ENCODE measurements at places on chromosomes 5 and 9.
A peak's percentile ranks its signal among the peaks of the same experiment; 100 is the strongest.

DNA sequence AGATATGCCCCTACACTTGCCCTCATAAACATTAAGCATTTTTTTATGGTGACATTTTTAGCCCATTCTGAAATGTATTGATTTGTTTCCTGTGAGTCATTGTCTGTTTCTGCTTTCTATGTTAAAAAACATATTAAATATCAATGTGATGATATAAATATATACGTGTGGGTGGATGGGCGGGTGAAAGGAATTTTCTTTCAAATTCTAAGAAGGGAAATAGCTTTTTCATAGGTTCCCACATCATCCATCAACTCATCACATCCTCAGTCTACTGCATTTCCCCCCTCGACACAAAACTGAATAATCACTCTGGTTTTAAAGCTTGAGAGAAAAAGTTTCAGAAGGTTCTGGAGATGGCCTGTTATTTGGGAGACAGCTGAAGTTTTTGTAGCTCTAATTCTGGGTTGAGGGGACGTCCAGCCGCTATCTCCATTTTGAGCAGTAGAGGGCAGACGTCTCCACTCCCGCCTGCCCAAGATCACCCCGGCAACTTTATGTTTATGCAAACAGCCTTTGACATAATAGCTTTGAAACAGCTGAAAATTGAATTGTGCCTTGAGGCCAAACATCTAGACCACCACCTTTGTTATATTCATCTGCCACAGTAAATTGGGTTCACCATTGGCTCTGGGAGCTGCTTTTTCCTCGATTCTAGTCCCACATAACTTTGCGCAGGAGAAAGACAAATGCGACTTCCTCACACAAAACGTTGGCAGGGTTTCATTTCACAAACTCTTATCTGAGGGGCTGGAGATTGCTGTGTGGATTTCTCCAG is 216.2 kb upstream of the CLINT1 start:
- DNase-seq, result peak; percentile 91

- no peak for DNase-seq
Measured at GRCh38 chr5:87129046-87129445, 138.6 kb upstream of the RASA1 start.

GRCh38 chr9:4781408-4781807 is 11.3 kb upstream of the RCL1 start:
- no peak for DNase-seq

DNA sequence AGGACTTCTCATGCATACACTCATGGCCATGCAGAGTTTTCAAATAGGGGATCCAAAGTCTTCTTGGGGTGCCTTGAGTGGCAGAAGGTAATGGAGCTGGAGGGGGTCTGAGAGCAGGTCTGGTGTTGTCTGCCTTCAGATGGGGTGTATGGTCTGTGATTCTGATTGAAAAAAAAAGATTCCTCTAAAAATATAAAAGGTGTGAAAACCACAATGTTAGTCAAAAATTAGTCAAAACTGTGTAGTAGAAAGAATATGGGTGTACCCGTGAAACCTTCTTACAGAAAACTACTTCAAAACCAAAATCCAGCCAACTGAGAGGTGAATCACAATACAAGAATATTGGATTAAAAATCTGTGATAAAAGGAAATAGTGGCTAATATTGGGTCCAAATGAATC is 20.1 kb downstream of the DOCK2 start:
- DNase-seq, result no peak

- DNase-seq, result no peak
Measured at GRCh38 chr5:119166026-119166425, 95.1 kb downstream of the DMXL1 start.

GRCh38 chr5:79759436-79759835 is 69.8 kb downstream of the CMYA5 start:
- DNase-seq, result peak; percentile 45

DNA sequence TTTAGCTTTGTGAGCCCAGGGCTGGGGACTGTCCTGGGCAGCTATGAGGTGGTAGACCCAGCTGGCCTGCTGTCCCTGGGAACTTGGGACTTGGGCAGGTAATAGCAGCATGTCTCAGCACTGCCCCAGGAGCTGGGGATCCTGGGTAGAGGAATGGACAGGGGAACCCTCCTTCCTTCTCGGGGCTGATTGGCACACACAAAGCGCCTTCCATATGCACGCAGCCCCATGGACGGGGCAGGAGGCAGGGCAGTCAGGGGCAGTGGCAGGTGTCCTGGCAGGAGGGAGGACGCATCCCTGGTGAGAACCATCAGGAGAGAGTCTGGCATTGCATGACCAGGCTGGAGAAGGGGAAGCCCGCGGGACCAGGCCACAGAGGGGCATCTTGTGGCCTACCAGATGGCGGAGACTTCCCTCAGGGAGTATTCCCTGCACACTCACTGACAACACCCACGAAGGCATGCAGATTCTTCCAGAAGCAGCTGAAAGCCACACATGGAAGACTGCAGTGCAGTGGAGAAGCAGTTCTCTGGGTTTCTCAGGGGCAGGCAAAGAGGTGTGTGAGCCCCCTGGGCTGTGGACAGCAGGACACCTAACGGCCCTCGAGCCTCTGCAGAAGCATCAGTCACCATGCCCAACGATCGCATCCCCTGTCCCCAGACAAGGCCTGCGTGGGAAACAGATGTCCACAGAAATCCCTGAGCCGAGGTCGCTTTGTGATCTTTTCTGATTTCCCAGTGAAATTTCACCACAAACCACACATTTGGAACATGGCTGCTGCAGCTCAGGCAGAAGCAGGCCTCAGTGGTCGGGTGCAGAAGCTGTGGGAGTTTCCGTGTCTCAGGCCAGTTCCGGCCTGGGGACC is 7.0 kb upstream of the NKD2 start:
- peak; percentile 23 for DNase-seq

GRCh38 chr9:18925880-18926279 is 107.1 kb downstream of the SAXO1 start:
- no peak for DNase-seq

GRCh38 chr5:61082516-61083280 is 79.6 kb downstream of the SMIM15 start:
- no peak for DNase-seq

DNA sequence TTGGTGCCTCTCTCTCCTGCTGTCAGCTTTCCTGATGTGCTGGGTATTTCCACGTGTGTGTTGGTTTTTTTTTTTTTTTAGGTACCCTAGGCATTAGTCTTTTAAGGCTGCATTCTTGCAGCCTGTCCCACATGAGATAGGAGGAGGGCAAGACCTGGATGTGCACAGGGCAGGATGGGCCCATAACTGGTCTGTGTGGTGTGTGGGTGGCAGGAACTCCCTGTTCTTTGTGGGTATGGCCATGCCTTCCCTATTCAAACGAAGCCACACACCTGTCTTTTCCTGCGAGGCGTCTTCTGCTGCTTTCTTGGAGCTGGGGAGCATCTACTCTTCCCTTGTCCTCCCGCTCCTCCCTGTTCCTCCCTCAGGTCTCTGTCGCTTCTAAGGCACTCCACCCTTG is 6.8 kb downstream of the SYK start:
- no peak for DNase-seq

DNA sequence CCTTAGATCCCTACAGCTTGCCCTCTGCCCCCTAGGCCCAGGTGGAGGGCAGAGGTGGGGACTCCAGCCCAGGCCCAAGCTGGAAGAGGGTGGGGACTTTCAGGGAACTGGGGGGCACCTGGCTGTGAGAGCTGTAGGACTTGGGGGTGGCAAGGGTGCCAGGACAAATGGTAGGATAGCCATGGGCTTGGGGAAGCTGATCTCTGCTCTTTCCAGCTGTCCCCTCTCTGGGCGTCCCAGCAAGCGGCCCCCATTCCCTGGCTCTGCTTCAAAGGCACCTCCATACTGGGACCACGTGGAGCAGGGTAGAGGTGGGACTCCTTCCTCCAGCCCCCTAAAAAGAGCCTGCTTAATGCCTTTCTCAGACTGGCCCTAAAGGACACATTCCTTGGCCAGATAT is 385 bp downstream of the LTC4S start:
- no peak for DNase-seq

- no peak for DNase-seq
Measured at GRCh38 chr5:87030699-87031098, 237.0 kb upstream of the RASA1 start.

DNA sequence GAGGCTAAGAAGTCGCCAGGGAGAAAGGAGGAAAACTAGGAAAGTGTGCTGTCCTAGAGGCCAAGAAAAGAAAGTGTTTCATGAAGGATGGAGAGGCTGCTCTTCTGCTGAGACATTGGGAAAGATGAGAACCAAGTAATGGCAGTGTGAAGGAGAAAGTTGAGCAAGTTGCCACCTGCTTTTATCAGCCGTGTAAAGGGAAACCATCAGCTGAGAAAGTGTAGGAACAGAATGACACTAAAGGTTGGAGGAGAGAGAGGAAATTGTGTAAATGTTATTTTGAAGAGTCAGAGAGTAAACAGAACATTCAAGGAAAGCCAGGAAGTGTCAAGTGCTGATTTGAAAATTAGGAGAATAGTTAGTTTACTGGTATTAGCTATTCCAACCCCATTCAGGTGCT is 125.0 kb downstream of the CEMIP2 start:
- no peak for DNase-seq

- no peak for DNase-seq
Measured at GRCh38 chr5:142904416-142904815, 134.2 kb downstream of the ARHGAP26 start.

DNA sequence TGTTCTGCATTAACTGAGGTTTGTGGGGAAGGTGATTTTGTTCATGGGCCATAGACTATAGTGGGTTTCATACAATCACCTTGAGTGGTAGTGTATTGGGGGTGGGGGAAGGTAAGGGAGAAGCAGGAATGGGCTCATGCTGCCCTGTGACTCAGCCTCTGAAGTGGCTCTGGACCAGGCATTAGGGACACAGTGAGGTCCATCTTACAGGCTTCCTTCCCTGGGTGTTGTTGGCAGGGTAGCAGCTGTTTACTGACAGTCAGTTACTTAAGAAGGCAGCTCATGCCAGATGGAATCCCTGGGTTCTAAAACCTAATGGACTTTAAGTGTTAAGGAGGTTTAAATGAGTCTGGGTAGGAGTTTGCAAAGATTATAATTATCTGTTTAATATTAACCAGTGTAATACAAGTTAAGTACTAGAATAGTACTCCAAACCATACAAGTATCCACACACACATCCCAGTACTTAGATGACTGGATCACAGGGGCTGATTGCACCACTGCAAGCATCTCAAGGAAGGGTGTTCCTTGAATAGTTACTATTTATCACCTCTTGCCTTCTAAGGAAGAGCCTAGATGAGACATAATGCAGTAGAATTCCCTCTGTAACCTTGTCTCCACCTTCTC is 59.3 kb downstream of the CAST start:
- no peak for DNase-seq

DNA sequence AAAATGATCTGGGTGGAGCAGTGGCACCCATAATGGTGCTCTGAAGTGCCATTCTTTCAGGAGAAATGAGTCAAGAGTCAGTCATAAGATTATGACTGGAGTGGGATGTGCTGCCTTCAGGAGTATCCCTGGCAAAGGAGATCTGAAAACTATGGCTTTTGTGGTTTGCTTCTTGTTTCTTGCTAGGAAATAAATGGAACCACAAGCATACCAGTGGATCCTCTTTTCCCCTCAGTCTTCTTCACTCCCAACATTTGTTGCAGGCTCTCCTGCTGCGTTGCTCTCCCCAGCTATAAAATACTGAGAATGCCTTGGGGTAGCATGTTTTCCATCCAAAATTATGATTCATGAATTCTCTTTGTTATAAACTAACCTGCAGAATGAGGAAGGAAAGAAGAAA is 199.1 kb downstream of the NNT start:
- no peak for DNase-seq

DNA sequence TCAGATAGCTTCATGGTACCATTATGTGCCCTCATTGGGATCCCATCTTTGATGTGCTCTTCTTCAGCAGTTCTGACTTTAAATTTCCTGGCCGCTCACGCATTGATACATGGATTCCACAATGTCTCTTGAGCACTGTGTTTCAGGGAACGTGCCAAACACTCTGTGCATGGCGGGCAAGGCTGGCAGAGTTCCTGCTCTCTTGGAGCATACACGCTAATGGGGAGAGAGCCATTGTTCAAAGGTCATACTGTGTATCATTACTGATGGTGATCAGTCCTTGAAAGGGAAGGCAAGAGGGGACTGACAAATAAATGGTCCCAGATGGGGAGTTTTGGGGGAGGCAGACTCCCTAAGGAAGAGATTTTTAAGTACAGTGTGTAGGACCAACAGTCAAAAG is 52.3 kb downstream of the AMBP start:
- DNase-seq, result no peak

DNA sequence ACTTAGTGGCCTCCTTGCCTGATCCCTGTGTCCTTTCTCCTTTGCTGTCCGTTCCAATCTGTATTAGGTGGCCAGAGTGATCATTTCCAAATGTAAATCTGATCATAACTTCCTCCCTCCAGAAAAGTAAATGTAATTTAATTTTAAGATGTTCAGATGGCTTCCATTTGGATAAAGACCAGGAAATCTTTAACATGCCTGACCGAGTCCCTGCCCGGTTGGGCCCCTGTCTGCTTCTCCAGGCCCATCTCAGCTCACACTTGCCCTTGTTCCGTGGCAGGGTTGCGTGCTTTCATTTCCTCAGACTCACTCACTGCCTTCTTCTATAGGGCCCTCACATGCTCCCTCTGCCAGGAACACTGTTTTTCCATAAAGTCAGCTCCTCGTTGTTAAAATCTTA is 7.6 kb downstream of the MAP3K1 start:
- no peak for DNase-seq

GRCh38 chr9:107110153-107110552 is 172.9 kb upstream of the RAD23B start:
- DNase-seq, result no peak

DNA sequence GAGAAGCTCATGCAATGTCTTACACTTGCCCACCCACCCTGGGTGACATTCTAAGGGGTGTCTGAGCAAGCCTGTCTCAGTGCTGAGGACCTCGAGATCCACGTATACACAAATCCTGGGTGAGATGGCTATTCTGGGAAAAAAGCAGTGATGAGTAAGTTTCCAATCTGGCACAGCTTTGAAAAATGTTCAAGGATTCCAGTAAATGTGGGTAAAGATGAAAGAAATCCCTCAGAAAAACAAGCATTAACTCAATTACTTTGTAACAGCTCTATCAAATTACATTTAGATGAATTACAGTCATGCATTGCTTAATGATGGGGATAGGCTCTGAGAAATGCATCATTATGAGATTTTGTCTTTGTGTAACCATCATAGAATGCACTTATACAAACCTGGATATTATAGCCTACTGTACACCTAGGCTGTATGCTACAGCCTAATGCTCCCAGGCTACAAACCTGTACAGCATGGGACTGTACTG is 26.9 kb downstream of the GOLM1 start:
- no peak for DNase-seq

DNA sequence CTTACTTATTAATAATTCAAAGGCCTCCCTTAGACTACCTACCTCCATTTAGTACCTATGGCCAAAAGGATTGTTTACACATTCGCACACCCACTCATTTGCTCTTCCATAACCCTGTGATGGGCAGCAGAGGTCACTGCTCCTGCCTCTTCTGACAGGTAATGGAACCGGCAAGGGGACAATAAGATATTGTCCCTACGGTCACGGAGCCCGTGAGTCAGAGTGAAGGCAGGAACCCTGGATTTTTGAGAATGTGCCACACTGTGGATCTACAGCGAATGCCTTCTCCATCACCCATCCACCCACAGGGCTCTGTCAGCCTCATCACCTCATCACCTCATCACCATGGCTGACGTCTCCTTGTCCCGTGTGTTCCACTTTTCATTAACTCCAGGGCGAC is 132.3 kb downstream of the MYO10 start:
- DNase-seq, result no peak

GRCh38 chr5:14502294-14502690 is 79.3 kb upstream of the OTULINL start:
- DNase-seq, result no peak

- no peak for DNase-seq
Measured at GRCh38 chr5:149432911-149433401, 53.9 kb upstream of the IL17B start.
